ENCODE measurements at places on chromosomes 5 and 9. TPM values are rescaled to one million over a fixed set of nuclear protein-coding genes. Genes with fewer than 3 reads are reported as not detected.

DNA sequence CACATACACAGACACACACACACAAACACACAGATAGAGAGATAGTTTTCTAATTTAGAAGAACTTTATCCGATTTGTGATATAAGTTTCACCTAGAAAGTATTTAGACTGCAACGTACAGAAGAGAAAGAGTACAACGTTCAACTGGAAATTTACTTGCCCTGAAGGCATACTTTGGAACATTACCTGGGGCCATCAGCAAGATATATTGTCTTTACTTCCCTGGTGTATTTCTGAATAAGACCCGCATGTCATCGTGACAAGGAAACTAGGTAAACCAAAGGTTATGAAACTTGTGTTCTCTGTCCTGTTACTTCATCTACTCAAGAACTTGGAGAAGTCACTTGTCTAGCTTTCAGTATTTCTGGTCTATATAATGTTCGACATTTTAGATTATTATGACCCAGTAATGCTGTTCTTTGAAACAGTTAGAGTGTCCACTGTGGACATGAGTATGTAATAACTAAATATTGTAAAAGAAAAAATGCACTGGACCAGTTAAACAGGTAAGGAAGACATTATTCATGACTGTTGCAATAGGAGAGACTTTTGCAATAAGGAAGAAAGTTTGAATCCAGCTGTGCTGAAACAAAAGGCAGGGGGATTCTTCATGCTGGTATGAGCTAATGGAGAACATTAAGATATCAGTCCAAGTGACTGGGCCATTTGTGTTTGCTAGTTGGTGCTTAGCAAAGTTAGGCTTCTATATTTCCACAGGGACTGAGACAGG lies 1791.1 kb downstream of the MAT2B start:
- no peaks in the 10 kb centered on the region for H3K36me3 ChIP-seq
- H3K27ac ChIP-seq = no peak overlapping the region
- H3K4me1 ChIP-seq = no peaks in the 10 kb centered on the region
- H3K27me3 ChIP-seq = no peaks in the 10 kb centered on the region

Gene CLIC3
- 11.1 TPM for total RNA-seq

Gene PFDN1
- total RNA-seq = 24.8 TPM

- no peaks in the 10 kb centered on the region for H3K36me3 ChIP-seq
- no peak overlapping the region for H3K4me3 ChIP-seq
- DNase-seq = no peak
- H3K27me3 ChIP-seq = no peaks in the 10 kb centered on the region
Measured at GRCh38 chr5:59485107-59485506, 408.4 kb downstream of the PDE4D start.

Gene CDC14B
- 10.4 TPM for total RNA-seq

- H3K36me3 ChIP-seq = no peaks in the 10 kb centered on the region
- no peaks in the 10 kb centered on the region for H3K27me3 ChIP-seq
- H3K4me1 ChIP-seq = no peaks in the 10 kb centered on the region
- no peak overlapping the region for H3K4me3 ChIP-seq
- DNase-seq = no peak
Measured at GRCh38 chr9:27655441-27655840, 82.2 kb upstream of the C9orf72 start.

GRCh38 chr9:133919253-133920115 lies 72.6 kb downstream of the VAV2 start:
- peaks cover 2% of the 10 kb centered on the region for H3K4me1 ChIP-seq
- H3K27me3 ChIP-seq = peaks cover 2% of the 10 kb centered on the region
- no peak overlapping the region for H3K27ac ChIP-seq
- H3K36me3 ChIP-seq = no peaks in the 10 kb centered on the region
- H3K4me3 ChIP-seq = no peak overlapping the region

DNA sequence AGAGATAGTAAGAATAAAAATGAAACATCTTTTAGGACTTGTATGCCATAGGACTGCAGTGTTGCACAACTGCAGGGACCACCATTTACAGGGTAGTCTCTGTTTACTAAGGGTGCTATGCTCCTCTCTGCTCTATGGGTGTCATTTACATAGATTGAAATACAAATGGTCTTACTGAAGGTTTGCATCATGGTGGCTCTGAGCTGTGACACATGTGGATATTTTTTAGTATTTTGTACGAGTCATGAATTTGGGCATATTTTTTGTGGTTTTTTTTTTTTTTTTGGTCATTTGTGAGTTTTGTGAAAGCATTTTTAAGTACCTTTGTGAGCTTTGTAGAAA lies 47.4 kb downstream of the CSNK1G3 start:
- no peak overlapping the region for H3K4me3 ChIP-seq
- H3K36me3 ChIP-seq = peaks cover 23% of the 10 kb centered on the region
- H3K27ac ChIP-seq = no peak overlapping the region

DNA sequence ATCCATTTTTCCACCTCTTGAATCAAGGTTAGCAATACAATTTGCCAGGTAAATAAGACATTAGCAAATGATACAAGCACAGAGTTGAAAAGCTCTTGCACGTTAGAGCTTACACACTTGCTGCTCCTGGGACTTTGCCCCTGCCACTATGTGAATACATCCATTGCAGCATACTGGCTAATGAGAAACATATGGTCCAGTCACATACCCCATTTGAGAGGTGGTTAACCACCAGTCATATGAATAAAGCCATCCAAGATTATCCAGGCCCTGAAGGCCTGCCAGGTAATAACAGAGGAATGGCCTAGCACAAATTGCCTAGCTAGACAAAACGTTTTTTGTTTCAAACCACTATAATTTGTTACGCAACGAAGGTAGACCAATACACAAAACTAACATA lies 45.8 kb upstream of the FTMT start:
- H3K4me1 ChIP-seq = no peaks in the 10 kb centered on the region
- H3K27me3 ChIP-seq = no peaks in the 10 kb centered on the region
- H3K36me3 ChIP-seq = no peaks in the 10 kb centered on the region
- no peak overlapping the region for H3K4me3 ChIP-seq

Gene SLC45A2
- not detected for total RNA-seq

GRCh38 chr5:176639981-176640380 lies 7.3 kb upstream of the TSPAN17 start:
- H3K4me1 ChIP-seq = peaks cover 2% of the 10 kb centered on the region
- no peak overlapping the region for H3K4me3 ChIP-seq

- H3K4me3 ChIP-seq = no peak overlapping the region
- H3K27ac ChIP-seq = no peak overlapping the region
- no peak for DNase-seq
- peaks cover 8% of the 10 kb centered on the region for H3K4me1 ChIP-seq
- peaks cover 42% of the 10 kb centered on the region for H3K27me3 ChIP-seq
Measured at GRCh38 chr5:150164211-150164980, 2.2 kb upstream of the CDX1 start.

DNA sequence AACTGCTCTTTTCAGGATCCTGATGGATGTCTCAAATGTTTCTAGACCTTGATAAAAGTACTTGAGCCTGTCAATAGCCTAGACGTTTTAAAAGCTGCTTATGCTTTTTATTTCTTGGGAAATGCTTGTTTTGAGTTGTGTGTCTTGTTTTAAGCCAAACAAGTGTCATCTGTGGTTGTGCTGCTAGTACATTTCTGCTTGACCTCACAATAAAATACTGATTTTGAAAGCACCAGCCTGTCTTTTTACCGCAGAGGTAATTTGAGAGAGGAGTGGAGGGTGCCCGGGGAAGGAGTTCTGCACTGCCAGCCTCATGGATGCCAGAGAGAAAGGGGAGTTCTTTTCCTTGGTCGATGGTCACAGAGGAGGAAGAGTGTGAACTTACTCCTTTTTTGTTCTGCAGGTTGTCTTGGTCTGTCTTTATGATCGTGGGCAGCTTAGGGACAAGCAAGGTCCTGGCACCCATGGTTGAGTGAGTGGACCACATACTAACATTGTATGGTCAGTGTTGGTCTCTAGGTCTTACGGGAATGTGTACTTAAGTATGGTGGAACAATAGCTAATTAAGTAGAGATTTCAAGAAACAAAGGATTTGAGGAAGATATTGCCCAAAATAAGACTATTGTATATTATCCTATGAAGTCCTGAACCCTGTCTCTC lies 61.0 kb downstream of the TRIO start:
- H3K36me3 ChIP-seq = no peaks in the 10 kb centered on the region
- H3K4me3 ChIP-seq = no peak overlapping the region
- H3K4me1 ChIP-seq = peaks cover 2% of the 10 kb centered on the region
- no peak overlapping the region for H3K27ac ChIP-seq
- H3K27me3 ChIP-seq = peaks cover 26% of the 10 kb centered on the region

DNA sequence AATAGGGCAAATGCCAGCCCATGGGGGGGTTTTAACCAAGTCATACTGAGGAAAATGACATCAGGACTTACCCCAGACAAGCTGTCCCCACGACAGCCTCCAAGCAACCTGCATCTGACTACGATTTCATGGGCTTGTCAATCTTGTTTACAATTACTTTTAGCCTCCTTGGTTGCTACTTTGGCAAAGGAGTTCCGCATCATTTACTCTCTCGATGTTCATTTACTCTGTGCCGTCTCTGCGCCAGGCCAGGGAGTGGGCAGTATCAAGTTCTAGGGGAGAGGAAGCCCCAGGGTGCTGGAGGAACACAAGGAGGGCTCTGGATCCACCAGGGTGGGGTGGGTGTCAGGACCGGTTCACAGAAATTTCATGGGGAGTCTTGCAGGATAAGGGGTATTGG lies 23.9 kb downstream of the PTPN3 start:
- peaks cover 16% of the 10 kb centered on the region for H3K27me3 ChIP-seq
- H3K36me3 ChIP-seq = no peaks in the 10 kb centered on the region
- H3K4me1 ChIP-seq = no peaks in the 10 kb centered on the region
- H3K4me3 ChIP-seq = no peak overlapping the region

DNA sequence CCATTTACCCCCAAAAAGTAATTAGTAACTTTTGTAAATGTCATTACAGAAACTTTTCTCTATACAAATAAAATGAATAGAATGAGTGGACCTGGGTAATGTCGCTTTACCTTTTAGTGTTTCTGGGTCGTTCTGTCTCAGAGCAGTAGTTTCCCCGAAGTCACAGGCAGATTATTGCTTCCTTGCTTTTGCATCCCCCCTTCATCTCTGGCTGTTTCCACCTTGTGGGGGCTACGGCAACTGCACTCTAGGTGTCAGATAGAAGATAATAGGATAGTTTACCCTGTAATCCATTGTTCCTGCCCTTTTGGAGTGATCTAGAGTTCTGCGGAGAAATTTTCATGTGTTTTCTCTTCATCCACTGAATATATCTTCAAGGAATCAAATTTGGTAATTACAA lies 68.7 kb downstream of the PRR16 start:
- no peak for DNase-seq
- H3K27ac ChIP-seq = no peak overlapping the region
- no peak overlapping the region for H3K4me3 ChIP-seq
- H3K27me3 ChIP-seq = no peaks in the 10 kb centered on the region

All from naive thymus-derived CD8-positive, alpha-beta T cell (primary cell).